ENCODE measurements at places on chromosomes 6 and 20.

- no peak for DNase-seq
Measured at GRCh38 chr6:112639391-112639831, 292.3 kb downstream of the RFPL4B start.

DNA sequence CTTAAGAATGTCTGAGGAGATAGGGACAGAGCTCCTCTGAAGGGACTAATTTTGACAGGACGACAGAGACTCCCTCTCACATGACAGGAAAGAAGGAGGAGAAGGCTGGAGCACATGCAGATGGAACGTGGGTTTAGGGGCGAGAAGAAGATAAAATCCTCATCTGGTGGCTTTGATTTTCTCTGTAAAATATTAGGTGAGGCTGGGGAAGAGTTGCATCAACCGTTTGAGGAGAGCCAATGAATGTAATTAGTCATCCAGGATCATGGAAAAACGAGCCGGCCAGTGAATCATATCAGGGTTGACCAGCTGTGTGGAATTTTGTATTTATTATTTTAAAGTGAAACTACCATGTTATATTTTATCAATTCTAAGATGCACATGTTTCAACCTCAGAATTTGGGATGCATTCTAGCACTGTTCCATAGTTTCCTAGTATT lies 46.9 kb upstream of the ADGRF4 start:
- no peak for DNase-seq

- DNase-seq: no peak
Measured at GRCh38 chr6:139894271-139894670, 519.8 kb upstream of the CITED2 start.

DNA sequence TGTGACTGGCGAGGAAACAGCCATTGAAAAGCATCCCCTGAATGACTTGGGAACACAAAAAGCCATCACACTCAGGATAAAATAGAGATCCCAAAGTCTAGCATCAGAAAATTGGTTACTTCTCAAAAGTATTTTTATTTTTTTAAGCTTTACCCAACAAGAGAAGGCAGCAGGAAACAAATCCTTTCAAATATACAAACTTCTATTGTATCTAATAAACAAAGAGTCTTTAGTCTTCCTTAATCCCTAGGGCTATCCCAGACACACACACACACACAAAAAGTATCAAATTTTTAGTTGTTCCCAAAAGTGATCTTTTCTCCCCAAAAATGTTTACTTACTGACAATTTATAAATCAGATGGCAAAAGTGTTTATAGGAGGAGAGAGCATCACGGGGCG lies 33.2 kb upstream of the MARCKS start:
- DNase-seq: no peak

- no peak for DNase-seq
Measured at GRCh38 chr6:20893412-20893811, 359.2 kb downstream of the CDKAL1 start.

- no peak for DNase-seq
Measured at GRCh38 chr6:13398069-13398381, 69.7 kb upstream of the TBC1D7 start.

Data from body of pancreas (tissue), 4 donors.